ENCODE measurements at places on chromosomes 7 and 10.

- H3K36me3 ChIP-seq = no peaks in the 10 kb centered on the region
- no peak overlapping the region for H3K27ac ChIP-seq
- no peaks in the 10 kb centered on the region for H3K27me3 ChIP-seq
- no peak for DNase-seq
- H3K4me3 ChIP-seq = no peak overlapping the region
- no peaks in the 10 kb centered on the region for H3K4me1 ChIP-seq
Observed at GRCh38 chr7:138245682-138246081, 169.4 kb downstream of the AKR1D1 start.

DNA sequence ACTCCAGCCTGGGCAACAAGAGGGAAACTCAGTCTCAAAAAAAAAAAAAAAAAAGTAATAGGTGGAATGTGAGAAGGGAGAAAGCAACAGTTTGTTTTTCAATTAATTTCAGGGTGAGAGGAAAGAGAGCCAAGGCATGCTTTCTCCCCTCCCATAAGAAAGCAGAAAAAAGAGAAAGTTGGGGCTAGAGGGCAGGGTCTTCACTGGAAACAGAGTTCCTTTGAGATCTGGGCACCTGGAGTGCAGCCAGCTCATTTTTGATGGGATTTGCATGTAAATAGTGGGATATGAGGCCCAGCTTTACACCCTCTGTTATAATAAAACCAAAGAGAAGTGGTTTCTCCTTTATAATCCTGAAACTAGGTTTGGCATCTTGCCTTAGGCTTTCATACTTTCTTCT lies 13.8 kb upstream of the STOX1 start:
- H3K27me3 ChIP-seq = no peaks in the 10 kb centered on the region
- H3K4me1 ChIP-seq = no peaks in the 10 kb centered on the region
- H3K4me3 ChIP-seq = no peak overlapping the region
- DNase-seq = no peak
- H3K36me3 ChIP-seq = no peaks in the 10 kb centered on the region

- H3K4me1 ChIP-seq = no peaks in the 10 kb centered on the region
- no peak overlapping the region for H3K27ac ChIP-seq
- H3K27me3 ChIP-seq = peaks cover 1% of the 10 kb centered on the region
- H3K4me3 ChIP-seq = no peak overlapping the region
- DNase-seq = no peak
Observed at GRCh38 chr7:84105586-84105985, 89.0 kb downstream of the SEMA3A start.

DNA sequence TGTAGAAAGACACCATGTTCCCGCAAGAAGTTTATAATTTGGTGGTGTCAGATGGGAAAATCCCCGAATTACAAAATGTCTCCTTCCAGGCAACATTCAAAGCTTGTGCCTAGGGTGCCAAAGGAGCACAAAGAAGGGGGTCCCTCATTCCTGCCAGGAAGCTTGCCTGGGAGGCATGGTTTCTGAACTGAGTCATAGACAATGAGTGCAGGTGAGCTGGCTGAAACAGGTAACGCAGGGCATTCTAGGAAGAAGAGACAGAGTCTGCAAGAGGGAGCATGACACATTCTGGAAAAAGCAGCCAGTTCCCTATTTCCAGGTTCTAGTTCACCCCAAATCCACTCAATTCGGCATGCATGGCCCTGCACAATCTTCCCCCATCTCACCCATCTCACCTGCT lies 11.9 kb upstream of the CALU start:
- H3K27ac ChIP-seq = no peak overlapping the region
- DNase-seq = no peak
- H3K27me3 ChIP-seq = peaks cover 24% of the 10 kb centered on the region
- no peaks in the 10 kb centered on the region for H3K36me3 ChIP-seq
- H3K4me1 ChIP-seq = no peaks in the 10 kb centered on the region

DNA sequence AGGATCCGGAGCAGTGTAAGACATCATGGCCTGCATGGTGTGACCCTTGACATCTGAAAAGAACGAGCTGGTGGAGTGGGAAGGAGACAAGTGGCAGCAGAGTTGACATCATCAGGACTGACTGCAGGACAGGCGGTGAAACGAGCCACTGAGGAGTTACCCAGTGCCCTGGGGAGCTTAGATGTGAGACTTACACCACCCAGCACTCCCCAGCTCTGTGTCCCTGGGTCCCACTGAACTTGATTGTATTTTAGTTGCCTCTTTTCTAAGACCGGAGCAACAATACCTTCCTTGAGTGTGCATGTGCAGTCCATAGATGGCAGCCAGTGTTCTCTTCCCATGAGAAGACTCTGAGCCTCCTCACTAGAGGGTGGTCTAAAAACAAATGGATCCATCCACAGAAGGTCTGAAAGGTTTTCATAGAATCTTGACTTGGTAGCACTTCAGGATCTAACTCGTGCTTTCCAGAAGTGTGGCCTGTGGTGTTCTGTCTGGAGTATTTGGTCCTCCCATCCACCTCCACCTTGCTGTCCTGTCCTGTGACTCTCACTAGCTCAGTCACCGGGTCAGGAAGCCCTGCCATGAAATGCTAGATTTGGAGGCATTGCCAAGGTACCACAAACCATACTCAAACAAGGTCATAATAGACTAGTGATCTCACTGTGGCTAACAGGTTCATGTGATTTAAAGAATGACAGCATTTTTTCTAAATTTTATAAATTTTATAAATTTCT lies 59.0 kb downstream of the IKZF1 start:
- peak overlapping the region; percentile 96 for H3K27ac ChIP-seq
- no peaks in the 10 kb centered on the region for H3K27me3 ChIP-seq
- peak overlapping the region; percentile 39 for H3K4me3 ChIP-seq
- H3K36me3 ChIP-seq = peaks cover 94% of the 10 kb centered on the region
- peak; percentile 58 for DNase-seq

GRCh38 chr7:157627646-157628045 lies 290.8 kb downstream of the DNAJB6 start:
- H3K27me3 ChIP-seq = peaks cover 25% of the 10 kb centered on the region
- H3K4me3 ChIP-seq = no peak overlapping the region
- no peaks in the 10 kb centered on the region for H3K36me3 ChIP-seq

DNA sequence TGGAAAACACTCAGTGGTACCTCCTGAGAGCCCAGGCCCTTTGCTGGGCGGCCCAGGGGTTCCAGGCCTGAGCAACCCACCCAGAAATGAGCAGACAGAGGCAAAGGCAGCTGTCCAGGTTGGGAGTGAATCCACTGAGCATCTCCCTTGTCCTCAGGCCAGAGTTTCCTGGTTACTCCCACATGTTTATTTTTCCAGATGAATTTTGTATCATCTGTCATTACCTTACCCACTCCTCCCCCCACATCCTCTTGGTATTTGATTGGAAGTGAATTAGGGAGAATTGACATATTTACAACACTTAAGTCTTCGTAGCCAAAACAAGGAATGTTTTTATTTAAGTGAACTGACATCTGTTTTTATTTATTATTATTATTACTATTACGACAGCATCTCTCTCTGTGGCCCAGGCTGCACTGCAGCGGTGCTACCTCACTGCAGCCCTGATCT lies 13.2 kb upstream of the LMBR1 start:
- no peak overlapping the region for H3K4me3 ChIP-seq
- H3K27me3 ChIP-seq = peaks cover 6% of the 10 kb centered on the region
- DNase-seq = no peak
- peaks cover 1% of the 10 kb centered on the region for H3K36me3 ChIP-seq
